RPMI7951 (cell line): ENCODE measurements at places on chromosomes 7 and 10.

DNA sequence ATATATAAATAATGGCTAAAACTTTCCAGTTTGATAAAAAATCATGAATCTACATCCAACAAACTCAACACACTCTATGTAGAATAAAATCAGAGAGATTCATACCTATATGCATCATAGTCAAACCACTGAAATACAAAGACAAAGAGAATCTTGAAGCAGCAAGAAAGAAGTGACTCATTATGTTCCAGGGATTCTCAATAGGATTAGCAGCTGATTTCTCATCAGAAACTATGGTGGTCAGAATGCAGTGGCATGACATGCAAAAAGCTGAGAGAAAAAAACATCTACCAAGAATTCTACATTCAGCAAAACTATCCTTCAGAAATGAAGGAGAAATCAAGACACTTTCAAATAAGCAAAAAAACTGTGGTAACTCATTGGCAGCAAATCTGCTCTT lies 187.4 kb downstream of the RNLS start:
- DNase-seq = peak; percentile 12

DNA sequence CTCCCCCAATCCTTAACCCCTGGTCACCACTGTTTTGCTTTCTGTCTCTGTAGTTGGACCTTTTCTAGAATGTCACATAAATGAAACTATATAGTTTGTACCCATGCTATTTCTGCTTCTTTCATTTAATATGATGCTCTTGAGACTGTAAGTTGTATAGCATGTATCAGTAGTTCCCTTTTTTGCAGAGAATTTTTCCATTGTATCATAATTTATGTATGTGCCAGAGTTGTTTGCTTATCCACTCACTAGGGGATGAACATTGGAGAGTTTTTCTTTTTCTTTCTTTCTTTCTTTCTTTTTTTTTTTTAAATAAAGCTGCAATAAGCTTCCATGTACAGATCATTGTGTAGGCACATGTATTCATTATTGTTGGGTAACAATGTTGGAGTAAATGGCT lies 544.8 kb downstream of the CNTNAP2 start:
- no peak for DNase-seq

DNA sequence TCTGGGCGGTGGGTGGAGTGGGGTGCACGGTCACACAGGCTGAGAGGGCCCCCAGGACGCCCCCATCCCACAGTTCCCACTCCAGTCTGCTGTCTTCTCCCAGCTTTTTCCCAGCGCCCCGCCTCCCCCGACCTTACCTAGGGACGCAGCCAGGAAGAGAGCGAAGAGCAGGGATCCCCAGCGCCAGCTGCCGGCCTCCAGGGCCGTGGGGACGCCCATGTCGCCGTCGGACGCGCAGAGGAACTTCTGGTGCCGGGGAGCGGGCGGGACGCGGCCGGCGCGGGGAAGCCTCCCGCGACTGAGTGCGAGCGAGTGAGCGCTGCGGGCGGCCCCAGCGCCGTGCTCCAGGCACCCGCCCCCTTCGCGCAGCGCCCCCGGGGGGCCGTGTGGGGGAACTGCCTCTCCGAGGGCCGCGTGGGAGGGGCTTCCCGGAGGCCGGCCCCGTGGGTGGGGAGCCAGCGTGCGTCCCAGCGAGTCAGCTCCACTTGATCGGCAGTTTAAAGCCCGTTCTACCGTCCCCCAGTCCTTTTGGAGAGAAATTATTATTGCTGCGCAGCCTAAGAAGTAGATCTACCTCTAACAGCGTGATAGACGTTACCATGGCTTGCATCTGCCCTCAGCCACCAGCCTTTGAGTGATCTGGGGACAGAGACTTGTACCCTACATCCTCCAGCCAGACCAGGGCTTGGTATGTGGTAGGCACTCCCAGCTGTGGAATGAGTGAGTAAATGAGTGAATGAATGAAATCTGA lies at the start of gene VSIR:
Gene VSIR (minus strand): TSS at position 300 of the 751 bp plus-strand sequence. CDS start 81 bp downstream, at position 219.
- peak; percentile 48 for DNase-seq

- DNase-seq = no peak
Observed at GRCh38 chr10:111872591-111872990, 311.0 kb downstream of the GPAM start.
